Stromal cell of bone marrow (primary cell): ENCODE measurements at places on chromosomes 11 and 22.

GRCh38 chr11:117908959-117909610, 20.1 kb downstream of the TMPRSS13 start:
- DNase-seq = no peak

GRCh38 chr22:19755145-19755710, 5.3 kb upstream of the TBX1 start:
- DNase-seq = no peak

DNA sequence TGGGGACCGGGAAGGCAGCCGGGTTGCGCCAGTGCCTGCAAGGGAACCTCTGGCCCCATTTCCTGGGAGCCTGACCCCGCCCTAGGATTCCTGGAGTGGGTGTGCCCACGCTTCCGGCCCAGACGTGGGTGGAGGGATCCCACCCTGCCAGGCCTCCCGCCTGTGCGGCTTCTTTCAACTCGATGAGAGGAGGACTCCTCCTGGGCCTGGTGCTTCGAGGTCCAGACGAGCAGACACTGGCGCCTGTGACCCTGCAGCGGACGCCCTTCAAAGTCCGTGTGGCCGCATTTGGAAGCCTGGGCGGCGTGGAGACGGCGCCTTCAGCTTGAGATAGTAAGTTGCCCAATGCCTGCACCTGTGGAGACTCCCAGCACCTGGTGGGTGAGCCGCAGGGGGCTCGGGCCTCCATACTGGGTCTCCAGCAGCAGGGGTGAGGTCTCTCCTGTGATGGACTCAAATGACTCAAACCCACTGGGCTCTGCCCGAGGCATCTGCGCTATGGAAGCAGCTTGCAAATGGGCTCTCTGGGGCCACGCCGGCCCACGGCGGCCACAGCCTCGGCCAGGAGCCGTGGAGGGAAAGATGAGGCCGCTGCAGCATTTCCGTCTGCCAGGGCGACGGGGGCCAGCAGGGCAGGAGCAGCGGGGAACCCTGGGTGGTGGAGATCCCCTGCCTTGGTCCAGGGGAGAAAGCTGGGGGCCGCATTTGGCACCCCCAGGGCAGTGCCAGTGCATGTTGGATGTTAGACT, 64.3 kb upstream of the PPARA start:
- DNase-seq = no peak

DNA sequence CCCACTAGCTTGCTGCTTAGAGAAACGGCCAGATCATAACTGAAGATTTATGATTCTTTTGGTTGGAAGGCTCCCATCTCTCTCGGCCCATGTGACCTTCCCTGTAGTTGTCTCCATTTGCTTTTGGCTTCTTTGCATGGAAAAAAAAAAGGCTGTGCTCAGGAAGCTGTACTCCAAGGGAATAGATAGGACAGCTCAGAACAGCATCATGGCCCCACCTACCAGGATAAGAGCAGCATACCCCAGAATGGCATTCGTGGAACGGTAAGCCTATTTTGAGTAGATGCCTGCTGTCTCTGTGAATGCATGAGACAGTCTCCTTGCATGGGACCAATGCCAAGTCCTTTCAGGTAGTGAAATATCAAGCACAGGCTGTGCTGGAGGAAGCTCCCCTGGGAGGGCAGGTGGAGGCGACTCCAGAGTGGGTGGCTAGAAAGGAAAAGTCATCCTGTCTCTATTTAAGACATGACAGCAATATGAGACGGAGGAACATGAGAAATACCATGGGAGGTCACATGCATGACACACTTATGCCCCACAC, 94.1 kb upstream of the AMOTL1 start:
- peak; percentile 52 for DNase-seq

GRCh38 chr11:30346068-30346688, 23.3 kb downstream of the ARL14EP start:
- DNase-seq = peak; percentile 32

- no peak for DNase-seq
These were observed 30.8 kb downstream of the MARK2 start for GRCh38 chr11:63869683-63870082.

DNA sequence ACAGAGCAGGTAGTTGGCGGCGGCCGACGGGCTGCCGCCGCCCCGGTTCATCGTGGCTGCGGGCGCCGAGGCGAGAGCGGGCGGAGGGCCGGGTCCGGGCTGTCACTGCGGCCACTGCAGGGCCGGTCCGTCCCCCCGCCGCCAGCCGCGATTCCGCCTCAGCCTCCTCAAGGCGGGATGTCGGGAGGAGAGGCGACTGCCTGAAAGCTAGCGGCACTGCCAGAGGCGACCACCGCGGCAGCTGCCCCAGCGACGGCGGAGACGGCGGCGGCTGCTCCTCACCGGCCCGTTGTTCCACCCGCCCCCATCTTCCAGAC, 234 bp downstream of the SESN3 start:
- no peak for DNase-seq

- DNase-seq = no peak
These were observed 61.5 kb upstream of the POU2AF1 start for GRCh38 chr11:111440416-111441205.

GRCh38 chr11:58494101-58494500, 13.8 kb downstream of the OR5B21 start:
- no peak for DNase-seq

GRCh38 chr22:41508770-41509170, 35.5 kb downstream of the POLR3H start:
- no peak for DNase-seq

DNA sequence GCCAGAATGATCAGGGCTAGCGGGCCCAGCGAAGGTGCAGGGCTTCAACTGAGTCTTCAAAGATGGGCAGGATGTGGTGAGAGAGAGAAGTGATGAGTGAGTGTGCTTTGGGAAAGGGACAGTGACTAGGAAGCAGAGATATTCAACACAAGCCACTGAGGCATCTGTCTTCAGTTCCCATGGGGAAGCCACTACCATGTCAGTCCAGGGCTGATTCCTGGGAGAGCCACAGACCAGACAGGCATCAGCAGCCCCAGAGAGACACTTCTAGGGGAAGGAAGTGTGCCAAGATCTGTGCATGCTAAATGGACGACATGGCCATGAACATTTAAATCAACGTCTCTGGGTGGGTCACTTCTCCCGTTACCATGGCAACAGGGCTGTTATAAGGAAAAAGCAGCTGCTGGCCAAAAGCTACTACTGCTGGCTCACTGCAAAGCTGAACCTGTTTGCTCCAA, 28.5 kb downstream of the P4HA3 start:
- DNase-seq = no peak

- no peak for DNase-seq
These were observed 33.4 kb downstream of the BCR start for GRCh38 chr22:23213581-23214334.

- no peak for DNase-seq
These were observed 43.8 kb upstream of the LYVE1 start for GRCh38 chr11:10611979-10612862.
